ENCODE measurements at places on chromosomes 4 and X.
A peak's percentile ranks its signal among the peaks of the same experiment; 100 is the strongest.

DNA sequence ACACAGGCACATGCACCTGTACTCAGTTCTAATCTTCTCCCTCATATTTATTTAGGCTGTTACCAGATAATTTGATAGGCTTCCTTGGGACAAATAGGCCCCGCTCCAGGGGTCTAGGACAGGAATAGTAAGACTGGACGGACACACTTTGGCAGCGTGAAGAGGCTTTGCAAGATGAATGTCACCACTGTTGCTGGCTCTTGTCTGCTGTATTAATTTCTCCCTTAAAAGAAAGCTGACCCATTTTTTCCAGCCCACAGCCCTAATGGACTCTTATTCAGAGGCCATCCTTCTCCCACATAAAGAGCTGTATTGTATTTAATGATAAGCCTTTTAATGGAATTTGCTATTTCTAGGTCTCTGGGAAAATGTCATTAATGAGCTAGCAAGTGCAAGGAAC, 18.0 kb downstream of the FAM184B start:
- DNase-seq = no peak

GRCh38 chr4:64784125-64784524, 374.9 kb upstream of the TECRL start:
- no peak for DNase-seq

GRCh38 chr4:168917138-168917779, 92.8 kb downstream of the CBR4 start:
- peak; percentile 13 for DNase-seq

GRCh38 chrX:22999696-23000223, at the start of gene DDX53:
DDX53 (plus strand) TSS chrX:22999960; CDS start chrX:23000058, 98 bp downstream.
- DNase-seq = no peak

GRCh38 chrX:39492497-39493162, 605.1 kb downstream of the BCOR start:
- no peak for DNase-seq

GRCh38 chr4:73620115-73620792, at the start of gene RASSF6:
RASSF6 (minus strand) TSS chr4:73620436; CDS start chr4:73611795, 8,641 bp downstream.
- peak; percentile 6 for DNase-seq

DNA sequence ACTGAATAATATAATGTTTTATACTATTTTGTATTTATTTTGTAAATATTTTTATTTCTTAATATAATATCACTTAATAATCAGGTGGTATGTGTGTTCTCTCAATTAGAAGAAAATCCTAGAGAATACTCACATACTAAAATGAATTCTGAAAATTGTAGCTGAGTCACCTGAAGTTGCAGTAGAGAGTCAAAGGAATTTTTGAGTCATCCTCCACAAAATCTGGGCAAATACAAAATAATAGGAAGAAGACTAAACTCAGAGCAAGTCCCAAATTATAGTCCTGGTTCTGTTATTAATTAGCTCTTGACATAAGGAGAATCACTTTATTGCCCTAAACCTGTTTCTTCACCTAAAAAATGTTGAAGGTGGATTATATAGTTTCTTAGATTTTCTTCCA, 57.8 kb downstream of the SPATA4 start:
- no peak for DNase-seq

- no peak for DNase-seq
Measured at GRCh38 chrX:42837747-42838146, 59.8 kb upstream of the PPP1R2C start.

GRCh38 chrX:3320471-3321046, 25.9 kb downstream of the MXRA5 start:
- DNase-seq = no peak

- DNase-seq = no peak
Measured at GRCh38 chr4:20428436-20429160, 176.9 kb downstream of the SLIT2 start.

GRCh38 chr4:59712470-59712869, 1487.7 kb upstream of the ADGRL3 start:
- DNase-seq = no peak

DNA sequence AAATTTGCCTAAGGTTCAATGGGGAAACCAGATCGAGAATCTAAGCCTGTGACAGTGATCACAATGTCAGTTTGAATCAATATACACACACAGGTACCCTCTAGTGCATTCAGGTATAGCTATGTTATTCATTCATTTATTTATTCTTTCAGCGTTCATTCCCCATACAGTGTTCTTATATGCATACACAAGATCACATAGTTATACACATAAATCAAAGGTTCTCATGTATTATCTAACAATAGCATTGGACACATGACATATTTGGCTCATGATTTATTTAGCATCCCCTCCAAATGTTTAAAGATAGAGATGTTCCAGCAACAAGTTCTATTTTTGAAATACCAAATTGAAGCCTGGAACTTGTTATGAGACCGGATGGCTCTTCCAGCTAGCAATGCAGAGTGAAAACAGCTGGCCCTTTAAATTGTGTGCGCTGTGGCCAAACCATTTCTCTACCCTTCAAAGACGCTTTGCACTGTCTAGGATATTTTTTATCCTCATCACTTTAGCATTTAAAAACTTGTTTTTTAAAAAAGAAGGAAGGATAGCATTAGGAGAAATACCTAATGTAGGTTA, 131.0 kb downstream of the ATXN3L start:
- no peak for DNase-seq

- DNase-seq = no peak
Measured at GRCh38 chr4:138952411-138952810, 63.2 kb upstream of the NOCT start.

GRCh38 chrX:153590961-153591956, 7.7 kb downstream of the CCNQ start:
- DNase-seq = no peak

GRCh38 chrX:137574102-137574783, 8.3 kb downstream of the ZIC3 start:
- no peak for DNase-seq

DNA sequence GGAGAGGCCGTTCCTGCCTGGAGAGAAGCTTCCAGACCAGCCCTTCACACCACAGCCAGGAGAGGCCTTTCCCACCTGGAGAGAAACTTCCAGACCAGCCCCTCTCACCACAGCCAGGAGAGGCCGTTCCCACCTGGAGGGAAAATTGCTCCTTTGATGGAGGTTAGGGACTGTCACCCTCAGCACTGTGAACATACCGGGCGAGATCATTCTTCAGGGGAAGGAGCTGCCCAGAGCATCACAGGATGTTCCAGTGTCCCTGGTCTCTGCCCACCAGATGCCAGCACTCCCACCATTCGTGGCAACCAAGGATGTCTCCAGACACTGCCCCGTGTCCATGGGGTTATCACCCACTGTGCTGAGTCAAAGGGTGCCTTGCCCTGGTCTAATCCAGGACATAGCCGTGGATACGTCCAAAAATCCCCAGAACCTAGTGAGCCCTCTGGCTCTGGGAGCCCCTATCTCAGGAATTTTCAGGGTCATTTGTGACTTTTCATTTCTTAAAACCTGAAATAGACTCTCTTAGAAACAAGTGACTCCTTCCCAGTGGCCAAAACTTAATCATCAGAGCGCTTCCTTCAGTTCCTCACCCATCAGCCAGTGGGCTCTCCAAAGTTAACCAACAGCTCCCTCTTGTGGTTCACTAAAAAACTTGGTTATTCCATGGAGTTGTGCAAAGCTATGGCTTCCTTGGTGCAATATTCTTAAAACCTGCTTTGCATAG, 80.2 kb downstream of the CRMP1 start:
- peak; percentile 31 for DNase-seq

- DNase-seq = no peak
Measured at GRCh38 chr4:189162073-189162789, 778.4 kb upstream of the FRG1 start.

DNA sequence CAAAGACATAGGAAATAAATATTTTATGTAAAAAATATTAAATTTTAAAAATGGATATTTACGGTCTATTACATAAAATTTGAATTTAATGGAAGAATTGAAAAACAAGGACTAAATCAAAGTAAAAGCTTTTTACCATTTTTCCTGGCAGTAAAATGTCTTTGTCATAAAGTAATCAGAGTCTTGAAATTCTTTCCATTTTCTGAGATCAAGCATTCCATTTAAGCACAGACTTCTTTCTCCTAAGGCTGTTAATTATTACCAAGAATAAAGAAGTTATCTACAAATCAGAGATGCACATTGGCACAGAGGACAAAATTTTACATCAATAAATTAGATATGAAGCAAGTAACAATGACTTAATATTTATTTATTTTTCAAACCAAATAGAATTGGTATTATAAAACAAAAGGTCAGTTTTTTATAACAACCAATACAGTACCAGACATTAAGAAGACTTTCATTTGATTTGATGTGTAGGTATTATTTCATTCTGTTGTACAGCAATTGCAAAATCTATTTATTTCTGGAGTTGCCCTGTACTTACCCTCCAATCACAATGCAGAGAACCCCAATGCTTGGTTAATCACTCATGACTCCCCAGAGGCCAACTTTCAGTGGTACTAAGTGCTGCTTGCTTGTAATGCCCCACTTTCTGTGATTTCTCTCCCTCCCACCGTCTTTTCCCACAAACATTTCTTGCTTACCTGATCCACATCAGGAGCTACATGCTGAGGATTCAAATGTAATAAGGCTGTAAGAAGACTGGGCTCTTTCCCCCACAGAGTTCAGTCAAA, 254.6 kb downstream of the GASK1B start:
- no peak for DNase-seq

DNA sequence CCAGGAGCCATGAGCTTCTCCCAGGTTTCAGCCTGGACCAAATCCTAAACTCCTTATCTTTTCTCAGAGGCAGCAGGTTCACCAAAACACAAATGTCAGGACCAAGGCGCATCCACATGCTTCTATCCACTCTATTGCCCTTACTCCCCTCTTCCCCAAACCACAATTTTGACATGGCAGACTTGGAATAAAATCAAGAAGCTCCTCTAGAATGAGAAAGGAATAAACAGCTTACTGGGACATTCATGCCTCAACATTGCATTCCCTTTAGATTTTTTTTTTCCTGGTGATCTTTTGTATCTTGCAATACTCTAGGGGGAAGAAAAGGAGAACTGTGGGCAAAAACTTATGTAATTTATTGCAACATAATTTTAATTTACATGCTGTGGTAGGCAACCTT, 119.1 kb downstream of the TSPAN5 start:
- no peak for DNase-seq

- no peak for DNase-seq
Measured at GRCh38 chr4:7185487-7186030, 6.8 kb upstream of the SORCS2 start.

Measured in CD4-positive, alpha-beta T cell treated with Interleukin-12 subunit alpha and Interleukin-12 subunit beta, for 1 hour (primary cell).